ENCODE measurements at places on chromosomes 11 and 22.

DNA sequence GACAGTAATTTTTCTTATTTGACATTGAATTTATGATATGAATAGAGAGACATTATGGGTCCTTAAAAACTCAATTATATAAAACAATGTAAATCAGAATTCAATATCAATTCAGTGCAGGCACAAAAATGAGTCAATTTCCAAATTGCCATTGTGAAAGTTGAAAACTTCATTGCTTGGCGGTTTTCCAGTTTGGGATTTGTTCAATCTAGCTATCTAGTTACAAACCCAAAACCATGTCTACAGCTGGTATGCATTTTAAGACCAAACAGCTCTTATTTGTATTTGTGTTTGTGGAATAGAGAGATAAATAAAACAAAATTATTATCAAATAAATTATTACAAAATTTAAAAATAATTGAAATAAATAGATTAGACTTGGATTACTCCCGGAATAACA is 1206.6 kb upstream of the RAG2 start:
- no peak for DNase-seq

DNA sequence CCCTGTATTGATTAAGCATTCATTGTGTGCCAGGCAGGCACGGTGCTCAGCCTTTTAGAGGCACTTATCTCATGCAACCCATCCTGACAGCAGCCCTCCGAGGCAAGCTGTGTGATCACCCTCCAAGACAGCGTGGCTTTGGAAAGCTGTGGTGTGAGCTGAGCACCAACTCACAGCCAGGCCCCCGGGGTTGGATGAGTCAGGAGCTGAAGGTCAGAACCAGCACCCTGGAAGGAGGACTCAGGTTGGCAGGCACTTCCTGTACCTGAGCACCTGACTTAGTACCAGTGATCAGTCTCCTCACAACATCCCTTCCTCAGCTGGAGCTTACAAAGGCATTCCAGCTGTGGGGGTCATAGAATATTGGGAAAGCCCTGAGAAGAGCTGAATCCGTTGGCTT is 9.0 kb downstream of the PATZ1 start:
- DNase-seq, result no peak

- DNase-seq, result no peak
These were observed 36.6 kb downstream of the ATG16L2 start for GRCh38 chr11:72850832-72851231.

- no peak for DNase-seq
These were observed 15.8 kb upstream of the OR51T1 start for GRCh38 chr11:4865855-4866254.

DNA sequence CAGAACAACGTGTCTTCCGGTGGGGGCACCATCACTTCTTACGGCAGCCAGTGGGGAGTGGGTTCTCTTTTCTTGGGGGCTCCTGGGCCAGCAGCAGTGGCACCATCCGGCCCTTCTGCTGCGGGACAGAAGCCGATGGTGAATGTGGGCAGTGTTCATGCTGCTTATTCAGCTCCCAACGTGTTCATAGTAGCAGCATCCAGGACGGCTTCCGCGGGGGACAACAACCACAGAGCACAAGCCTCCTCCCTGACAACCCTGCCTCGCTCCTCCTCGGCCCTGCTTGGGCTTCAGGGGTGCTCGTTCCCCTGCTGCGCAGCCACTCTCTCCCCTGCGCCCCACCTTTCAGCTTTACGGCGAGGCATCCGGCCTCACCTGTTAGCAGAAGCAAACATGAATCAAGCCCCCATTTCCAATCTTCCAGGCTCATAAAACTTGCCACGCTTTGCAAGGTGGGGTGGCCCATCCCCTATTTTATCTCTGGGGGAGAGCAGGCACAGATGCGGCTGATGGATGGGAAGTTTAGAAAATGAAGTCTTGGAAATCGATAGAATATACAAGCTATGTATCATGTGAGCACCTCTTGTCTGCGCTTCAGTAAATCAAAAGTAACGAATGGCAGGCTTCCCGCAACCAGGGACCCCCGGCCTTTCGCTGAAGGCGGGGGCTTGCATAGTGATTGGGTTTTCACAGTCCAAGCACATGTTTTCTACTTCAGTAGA is 191.8 kb upstream of the NECTIN1 start:
- DNase-seq, result no peak

GRCh38 chr11:65792456-65792855 is 5.6 kb downstream of the OVOL1 start:
- no peak for DNase-seq

GRCh38 chr11:122776546-122776945 is 61.8 kb upstream of the CRTAM start:
- no peak for DNase-seq

DNA sequence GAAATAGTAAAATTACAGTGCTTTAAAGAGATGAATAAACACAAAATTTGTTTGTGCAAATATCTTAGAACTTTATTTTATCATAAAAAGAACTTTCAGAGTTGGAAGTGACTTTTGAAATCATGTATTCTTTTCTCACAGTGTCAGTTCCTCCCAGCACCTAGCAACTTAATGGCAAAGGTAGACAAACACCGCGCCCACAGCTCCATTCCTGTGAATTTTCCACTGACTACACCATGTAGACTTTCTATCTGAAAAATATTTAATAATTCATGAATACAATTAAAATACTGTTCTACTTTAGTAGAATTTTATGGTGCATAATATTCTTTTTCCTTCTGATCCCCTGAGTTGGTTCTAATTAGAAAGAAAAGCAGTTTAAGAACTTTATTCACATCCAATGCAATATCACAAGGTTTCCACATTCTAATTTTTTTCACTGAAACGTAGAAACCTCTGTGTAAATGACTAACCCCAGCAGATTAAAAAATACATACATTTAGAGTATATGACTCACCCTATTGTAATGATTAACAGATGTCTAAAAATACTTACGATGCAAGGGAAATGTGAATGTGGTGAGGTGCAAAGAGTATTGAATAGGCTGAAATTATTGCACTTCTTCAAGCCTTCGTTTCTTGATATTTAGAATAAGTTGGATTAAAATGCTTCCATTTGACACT is 218.2 kb upstream of the CCDC179 start:
- no peak for DNase-seq

GRCh38 chr11:92855607-92856405 is 113.6 kb upstream of the MTNR1B start:
- no peak for DNase-seq

- DNase-seq, result no peak
These were observed 175.0 kb upstream of the BDNF start for GRCh38 chr11:27874998-27875830.

DNA sequence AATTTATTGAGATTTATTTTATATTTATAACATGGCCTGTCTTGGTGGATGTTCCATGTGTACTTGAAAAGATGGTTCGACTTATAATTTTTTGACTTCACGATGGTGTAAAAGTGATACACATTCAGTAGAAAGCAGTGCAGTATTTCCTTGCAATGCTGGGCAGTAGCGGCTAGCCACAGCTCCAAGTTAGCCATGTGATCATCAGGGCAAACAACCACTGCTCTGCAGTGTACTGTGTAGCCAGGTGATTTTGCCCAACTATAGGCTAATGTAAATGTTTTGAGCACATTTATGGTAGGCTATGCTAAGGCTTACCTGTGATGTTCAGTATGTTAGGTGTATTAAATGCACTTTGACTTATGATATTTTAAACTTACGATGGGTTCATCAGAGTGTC is 52.4 kb downstream of the PDHX start:
- DNase-seq, result no peak

DNA sequence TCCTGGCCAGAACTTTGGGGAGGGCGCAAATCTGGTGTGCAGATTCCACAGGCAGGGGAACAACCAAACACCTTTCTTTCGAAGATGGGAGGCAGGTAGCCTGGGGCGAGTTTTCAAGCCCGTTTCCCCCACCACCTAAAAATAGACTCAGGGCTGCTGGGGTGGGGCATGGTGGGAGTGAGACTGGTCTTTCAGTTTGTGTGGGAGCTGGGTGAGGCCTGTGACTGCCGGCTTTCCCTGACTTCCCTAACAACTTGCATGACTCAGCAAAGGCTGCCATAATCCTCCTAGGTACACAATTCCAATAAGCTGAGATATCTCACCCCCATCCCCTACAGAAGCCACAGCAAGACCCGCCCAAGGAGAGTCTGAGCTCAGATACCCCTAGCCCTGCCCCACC is 4.3 kb upstream of the OR5B12 start:
- DNase-seq, result no peak

- no peak for DNase-seq
These were observed 50.2 kb downstream of the AP2A2 start for GRCh38 chr11:975827-976226.

DNA sequence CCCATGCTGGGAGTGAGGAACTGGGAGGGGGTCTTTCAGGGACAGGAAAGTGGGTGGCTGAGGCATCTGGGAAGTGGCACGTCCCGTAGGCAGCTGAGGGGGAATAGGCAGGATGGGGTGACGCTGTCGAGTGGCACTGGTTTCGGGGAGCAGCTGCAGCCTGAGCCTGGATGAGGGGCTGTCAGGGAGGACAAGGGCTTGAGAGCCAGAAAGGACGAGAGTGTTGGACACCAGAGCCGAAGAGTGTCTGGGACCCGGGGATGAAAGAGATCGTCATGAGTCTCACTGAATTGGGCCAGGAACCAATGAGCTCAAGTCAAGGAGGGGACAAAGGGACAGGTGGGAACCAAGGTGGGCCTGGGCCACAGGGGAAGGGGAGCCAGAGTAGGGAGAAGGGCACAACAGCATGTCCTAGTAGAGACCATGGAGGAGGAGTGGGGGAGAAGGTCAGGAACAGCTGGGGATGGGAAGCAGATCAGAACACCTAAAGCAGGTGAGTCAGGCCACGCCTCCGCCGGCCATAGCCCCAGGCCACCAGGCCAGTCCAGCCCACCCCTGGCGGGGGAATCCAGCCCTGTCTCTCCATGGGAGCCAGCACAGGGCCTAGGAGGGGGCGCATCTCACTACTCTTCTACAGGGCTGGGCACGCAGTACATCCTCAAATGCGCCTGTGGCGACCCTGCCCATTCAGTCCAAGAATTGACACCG is 4.2 kb downstream of the RAB3IL1 start:
- DNase-seq, result no peak

- no peak for DNase-seq
These were observed 35.0 kb downstream of the PDGFB start for GRCh38 chr22:39209756-39210155.

- no peak for DNase-seq
These were observed 21.9 kb downstream of the MRPL23 start for GRCh38 chr11:1969035-1969434.

GRCh38 chr11:68036141-68036716 is 2.6 kb upstream of the TCIRG1 start:
- DNase-seq, result no peak

DNA sequence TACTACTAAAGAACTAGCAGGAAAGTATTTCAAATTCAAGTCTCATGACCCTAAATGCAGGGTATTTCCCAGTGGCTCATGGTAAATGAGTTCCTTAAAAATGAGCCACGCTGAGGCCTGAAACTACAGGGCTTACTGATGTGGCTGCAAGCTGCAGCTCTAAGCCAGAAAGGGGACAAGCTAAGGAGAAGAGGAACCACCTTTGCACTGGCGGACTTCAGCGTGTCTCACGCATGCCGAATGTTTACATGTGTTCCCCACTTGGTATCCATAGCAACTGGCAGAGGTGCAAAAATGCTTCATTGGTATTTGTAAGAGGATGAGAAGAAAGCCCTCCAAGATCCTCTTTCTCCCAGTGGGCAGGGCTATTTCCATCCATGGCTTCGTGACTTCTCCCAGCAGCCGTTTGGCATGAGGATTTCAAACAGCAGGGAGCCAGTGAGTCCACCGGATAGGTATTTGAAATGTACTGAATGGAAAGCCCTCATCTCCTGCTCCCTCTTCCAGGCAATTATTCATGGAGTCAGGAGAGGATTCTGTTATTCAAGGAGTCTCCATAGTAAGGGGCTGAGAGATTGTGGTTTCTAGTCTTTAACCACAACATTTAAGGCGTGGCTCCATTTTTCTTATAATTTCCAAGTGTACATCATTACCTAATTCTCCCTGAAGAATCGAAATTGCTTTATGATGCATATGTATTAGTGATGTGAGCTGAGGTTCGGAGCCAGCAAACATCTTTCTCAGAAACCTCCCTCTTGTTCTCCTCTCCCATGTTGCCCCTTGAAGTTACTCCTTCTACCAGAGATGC is 55.3 kb upstream of the CD44 start:
- DNase-seq, result peak; percentile 34

GRCh38 chr11:16356057-16356760 is at the start of gene SOX6:
Gene SOX6, minus strand, starts transcription at chr11:16356546. Its CDS starts 15,298 bp downstream, at chr11:16341248.
- DNase-seq, result peak; percentile 2

DNA sequence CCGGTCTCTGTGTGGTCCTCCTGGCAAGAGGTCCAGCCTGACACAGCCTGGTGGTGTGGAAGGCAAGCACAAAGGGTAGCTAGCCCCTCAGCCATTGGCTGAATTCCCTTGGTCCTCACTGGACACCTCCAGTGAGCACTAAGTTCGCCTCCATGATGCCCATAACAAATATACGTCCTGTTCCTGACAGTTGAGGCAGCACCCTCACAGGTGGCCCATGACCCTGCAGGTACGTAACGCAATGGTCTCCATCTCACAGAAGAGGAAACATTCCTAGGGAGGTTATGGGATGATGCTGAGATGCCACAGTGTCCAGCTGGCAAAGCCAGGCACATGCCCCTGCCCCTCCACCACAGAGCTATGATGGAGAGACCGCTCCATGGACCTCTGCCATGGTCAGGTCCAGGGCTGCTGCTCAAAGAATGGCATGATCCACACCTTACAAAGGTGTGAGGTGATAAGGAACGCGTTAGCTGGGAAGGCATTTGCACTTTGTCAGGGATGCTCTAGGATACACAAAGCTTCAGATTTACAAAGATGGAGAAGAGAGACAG is 1.4 kb upstream of the GNAZ start:
- no peak for DNase-seq

DNA sequence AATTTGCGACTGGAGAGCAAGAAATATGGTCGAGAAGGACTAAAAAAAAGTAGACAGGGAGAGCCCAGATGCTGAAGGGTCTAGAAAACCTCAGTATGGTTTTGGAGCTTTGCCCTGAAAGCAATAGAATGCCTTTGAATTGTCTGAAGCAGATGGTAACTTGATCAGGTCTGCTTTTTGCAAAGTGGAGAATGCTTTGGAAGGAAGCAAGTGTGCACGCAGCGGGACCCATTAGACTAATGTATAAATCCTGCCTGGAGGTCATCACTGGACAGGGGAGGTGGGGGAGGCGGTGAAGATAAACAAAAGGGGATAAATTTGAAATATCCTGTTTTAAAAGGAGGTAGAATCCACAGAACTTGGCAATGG is 757 bp upstream of the HINFP start:
- no peak for DNase-seq

GRCh38 chr11:34104680-34105078 is 750 bp upstream of the NAT10 start:
- no peak for DNase-seq

DNA sequence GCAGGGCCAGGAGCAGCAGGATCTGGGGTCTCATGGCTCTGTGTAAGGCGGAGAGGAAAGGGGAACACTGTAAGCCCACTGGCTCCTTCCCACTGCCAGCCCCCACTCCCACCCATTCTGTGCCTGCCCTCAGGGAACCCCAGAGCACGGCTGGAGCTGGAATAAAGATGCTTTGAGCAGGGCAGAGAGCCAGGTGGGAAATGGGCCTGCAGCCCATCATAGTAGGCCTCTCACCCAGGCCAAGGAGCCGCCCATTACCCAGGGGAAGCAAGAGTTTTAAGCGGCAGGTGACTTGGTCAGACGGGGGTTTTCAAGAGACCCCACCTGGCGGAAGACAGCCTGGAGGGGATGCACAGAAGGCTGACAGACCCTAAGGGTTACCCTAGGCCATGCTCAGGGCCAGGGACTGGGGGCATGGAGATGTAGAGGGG is 4.6 kb downstream of the LRRC32 start:
- DNase-seq, result no peak
